ENCODE measurements at places on chromosomes 11 and 22.

- no peak for DNase-seq
Observed at GRCh38 chr11:68315171-68315920, 3.0 kb downstream of the LRP5 start.

GRCh38 chr11:114031246-114031966, 28.1 kb upstream of the ZBTB16 start:
- DNase-seq: no peak

DNA sequence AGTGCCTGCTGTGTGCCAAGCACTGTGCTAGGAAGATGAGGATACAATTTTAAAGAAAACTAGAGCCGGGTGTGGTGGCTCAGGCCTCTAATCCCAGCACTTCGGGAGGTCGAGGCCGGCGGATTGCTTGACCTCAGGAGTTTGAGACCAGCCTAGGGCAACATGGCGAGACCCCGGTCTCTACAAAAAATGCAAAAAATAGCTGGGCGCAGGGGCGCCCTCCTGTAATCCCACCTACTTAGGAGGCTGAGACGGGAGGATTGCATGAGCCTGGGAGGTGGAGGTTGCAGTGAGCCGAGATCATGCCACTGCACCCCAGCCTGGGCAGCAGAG, 8.3 kb downstream of the TPBGL start:
- DNase-seq: no peak

DNA sequence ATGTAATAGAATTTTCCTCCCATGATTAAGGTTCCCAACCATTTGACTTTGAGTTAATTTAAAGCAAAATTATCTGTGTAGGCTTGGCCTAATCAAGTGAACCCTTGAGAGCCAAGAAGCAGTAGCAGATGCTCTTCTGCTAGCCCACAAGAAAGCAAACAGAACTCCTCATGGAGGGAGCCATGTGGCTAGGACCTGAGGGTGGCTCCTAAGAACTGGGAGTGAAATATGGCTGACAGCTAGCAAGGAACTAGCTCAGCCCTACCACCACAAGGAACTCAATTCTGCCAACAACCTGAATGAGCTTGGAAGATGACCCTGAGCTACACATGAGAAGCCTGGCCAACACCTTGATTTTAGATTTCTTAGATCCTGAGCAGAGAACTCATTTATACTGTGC, 167.7 kb downstream of the WNT11 start:
- no peak for DNase-seq

DNA sequence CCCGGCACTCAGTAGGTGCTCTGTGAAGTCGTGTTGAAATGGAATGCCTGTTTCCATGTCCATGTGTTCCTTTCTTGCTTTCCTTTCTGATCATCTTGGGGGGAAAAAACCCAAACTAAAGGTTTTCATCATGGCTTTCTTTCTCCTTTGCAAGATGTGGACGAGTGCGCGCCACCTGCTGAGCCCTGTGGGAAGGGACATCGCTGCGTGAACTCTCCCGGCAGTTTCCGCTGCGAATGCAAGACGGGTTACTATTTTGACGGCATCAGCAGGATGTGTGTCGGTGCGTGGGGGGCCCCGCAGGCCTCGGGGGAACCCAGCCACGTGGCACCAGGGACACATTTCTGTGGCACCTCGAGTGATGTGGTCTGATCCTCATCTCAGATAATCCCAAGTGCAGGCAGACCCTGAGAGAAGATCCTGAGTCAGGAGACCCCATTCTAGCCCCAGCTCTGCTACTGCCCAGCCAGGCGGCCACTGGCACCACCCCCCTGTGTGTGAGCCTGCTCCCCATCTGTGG, 39.4 kb downstream of the FBLN1 start:
- no peak for DNase-seq

DNA sequence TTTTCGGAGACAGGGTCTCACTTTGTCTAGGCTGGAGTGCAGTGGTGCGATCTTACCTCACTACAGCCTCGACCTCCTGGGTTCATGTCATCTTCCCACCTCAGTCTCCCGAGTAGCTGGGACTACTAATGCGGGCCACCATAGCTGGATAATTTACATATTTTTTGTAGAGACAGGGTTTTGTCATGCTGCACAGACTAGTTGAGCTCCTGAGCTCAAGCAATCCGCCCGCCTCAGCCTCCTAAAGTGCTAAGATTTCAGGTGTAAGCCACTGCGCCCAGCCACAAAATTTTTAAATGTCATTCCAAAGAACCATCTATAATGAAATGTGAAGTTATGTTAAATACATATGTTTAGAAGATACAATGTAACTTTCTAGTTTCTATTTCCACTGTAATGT, 4747.7 kb upstream of the OR11H1 start:
- DNase-seq: no peak

DNA sequence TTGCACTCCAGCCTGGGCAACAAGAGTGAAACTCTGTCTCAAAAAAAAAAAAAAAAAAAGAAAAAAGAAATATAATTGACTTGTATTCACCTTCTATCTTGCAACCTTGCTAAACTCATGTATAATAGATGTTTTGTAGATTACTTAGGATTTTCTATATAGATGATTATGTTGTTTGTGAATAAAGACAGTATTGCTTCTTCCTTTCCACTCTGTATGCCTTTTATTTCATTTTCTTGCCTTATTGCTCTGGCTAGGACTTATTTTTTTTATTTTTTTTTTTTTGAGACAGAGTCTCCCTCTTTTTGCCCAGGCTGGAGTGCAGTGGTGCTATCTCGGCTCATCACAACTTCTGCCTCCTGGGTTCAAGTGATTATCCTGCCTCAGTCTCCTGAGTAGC, 29.7 kb upstream of the SOX10 start:
- DNase-seq: no peak

- DNase-seq: no peak
Observed at GRCh38 chr22:17739196-17739975, 34.9 kb downstream of the BID start.

DNA sequence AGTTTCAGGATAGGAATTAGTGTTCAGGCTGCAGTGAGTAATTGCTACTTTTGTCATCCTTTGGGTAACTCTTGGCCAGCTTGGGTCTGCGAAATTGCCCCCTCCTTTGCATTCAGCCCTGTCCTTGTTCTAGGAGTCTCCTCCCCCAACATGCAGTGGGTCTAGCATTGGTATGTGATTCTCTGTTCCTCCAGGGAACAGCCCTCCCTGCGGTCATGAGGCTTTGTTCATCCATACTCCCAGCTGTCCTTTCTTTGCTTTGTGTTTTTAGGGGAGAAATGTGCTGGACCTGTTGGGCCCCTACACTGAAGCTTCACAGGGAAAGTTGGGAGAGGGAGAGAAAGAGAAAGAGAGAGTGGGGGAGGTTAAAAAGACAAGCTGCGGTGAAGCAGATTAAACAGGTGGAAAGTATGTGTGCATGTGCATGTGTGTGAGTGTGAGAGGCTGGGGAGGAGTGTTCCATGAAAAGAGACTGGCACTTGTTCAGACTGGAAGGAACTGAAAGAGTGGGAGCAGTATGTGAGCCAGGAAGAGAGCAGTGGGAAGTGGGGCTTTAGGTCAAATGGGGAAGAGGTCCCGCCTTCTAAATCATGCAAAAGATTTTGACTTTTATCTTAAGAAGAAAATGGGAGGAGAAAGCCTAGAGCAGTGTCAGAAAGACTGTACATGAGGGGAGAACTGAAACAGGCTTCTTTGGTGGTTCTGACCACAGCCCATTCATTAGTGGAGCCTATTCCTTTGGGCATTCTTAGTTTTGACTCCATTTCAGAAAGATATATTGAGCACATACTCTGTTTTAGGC, 17.9 kb upstream of the SESN3 start:
- no peak for DNase-seq

- DNase-seq: peak; percentile 49
Observed at GRCh38 chr11:134037046-134037908, 31.6 kb upstream of the JAM3 start.
